ENCODE measurements at places on chromosomes 16 and 17. TPM values are rescaled to one million over a fixed set of nuclear protein-coding genes. Genes with fewer than 3 reads are reported as not detected.

Gene ANKS4B
- not detected for total RNA-seq

DNA sequence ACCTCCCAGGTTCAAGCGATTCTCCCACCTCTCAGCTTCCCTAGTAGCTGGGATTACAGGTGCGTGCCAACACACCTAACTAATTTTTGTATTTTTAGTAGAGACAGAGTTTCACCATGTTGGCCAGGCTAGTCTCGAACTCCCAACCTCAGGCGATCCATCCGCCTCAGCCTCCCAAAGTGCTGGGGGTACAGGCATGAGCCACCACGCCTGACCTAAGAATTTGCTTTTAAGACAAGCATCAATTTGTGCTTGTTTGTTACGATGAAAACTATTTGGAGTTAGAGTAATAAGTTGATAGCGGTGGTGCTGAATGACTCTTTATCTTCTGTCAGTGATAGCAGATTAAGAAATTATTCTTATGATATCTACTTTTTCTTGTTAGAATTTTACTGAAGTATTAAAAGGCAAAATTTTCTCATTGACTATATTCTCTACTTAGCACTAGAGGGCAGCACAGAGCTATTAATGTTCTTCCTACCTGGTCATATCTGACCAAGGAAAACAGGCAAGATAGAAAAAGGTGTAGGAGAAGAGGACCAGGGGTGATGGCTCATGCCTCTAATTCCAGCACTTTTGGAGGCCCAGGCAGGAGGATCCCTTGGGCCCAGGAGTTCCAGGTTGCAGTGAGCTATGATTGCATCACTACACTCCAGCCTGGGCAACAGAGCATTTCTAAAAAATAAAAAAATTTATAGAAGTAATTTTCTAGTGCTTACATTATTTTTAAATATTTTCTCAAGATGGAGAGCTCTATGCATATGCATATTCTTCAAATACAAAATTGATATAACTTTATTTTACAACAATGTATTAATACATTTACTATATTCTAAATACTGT is 24.5 kb downstream of the STXBP4 start:
- DNase-seq: peak; percentile 10

GRCh38 chr17:77374170-77374936 is 233.6 kb downstream of the SEC14L1 start:
- DNase-seq: no peak

GRCh38 chr17:61205401-61205800 is 194.2 kb upstream of the TBX2 start:
- DNase-seq: no peak
